ENCODE measurements at places on chromosomes 4 and X.

GRCh38 chr4:10108391-10108790 is 8.2 kb downstream of the WDR1 start:
- no peak for DNase-seq

DNA sequence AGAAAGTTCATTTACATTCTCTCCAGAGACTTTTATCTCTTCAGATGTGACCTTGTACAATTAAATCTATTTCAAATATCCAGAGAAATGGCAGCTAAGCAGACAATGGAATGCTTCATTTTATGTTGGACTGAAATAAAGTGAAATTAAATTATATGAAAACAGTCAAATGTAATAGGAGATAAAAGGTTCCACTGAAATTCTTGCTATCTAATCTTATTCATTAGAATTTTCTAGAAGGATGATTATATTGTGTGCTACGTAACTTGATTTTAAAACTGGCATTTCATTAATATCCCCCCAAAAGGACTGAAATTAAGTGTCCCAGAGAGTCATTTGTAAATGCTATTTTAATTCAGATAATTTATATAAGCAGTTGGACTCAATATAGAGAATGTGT is 646.9 kb upstream of the GALNT7 start:
- no peak for DNase-seq

DNA sequence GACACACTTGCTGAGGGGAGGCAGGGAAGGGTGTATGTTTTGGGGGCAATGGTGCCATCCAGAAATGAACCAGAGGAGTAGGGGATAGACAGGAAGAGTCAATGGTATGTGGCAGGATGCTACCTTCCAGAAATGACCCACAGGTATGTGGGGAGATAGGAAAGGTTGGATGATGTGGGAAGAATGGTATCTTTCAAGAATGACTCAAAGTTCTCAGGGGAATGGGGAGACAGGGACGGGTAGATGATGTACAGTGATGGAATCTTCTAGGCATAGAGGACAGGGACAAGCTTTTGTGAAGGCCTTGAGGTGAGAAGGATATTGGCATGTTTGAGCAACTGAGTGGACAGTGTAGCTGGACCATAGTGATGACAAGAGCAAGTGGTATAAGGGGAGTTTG is 64.9 kb downstream of the MAOA start:
- DNase-seq: no peak

DNA sequence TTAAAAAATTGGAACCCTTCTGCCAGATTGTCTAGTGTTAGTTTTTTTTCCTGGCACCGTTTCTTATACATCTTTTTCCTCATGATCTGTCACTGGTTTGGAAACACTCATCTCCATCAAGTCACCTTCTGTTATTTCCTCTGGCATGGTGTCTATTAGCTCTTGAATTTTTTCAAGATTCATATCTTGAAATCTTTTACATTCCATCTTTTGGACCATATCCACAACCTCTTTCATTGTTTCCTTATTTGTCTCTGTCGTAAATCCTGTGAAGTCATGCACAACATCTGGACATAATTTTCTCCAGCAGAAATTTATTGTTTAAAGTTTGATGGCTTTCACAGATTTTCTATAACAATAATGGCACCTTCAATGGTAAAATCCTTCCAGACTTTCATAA is 10.2 kb upstream of the TMEM185A start:
- DNase-seq: no peak

DNA sequence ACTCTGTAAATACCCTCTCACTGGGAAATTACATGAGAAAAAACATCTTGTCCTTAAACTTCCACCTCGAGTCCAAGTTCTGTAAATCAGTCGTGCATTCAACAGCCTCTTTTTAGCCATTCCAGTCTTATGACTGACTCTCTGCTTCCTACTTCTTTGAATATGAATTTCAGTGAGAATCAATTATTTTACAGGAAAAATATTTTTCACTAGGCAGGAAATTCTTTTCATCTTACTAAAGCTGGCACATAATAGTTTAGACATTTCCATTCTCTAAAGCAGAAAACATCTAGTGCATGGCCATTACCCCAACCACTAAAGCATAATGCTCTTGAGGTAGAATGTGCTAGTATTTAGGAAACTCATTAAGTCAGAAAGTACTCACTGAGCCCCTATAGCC is 565.7 kb upstream of the FAT1 start:
- DNase-seq: no peak

DNA sequence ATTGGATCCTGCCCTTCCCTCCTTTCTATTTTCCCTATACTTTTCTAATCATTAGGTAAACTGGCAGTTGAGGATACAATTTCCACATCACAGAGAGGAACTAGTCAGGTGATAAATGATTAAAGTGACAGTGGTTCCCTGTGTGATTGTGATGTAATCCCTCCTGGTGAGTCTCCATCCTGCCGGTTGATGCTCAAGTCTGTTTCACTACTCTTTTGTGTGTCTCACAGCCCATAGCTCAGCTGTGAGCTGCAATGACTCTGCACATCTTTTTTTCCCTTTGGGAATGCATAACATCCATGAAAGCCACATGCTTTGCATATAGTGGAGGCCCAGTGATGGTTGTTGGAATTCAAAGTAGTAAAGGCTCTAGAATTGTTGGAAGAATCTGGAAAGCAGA is 60.4 kb downstream of the CCNI start:
- DNase-seq: no peak

GRCh38 chrX:72243472-72243871 is 4.6 kb upstream of the ERCC6L start:
- DNase-seq: no peak

GRCh38 chrX:46665232-46666152 is 91.9 kb downstream of the CHST7 start:
- DNase-seq: no peak

GRCh38 chr4:139647184-139647583 is 18.4 kb upstream of the MGST2 start:
- DNase-seq: no peak
